Activated naive CD4-positive, alpha-beta T cell treated with anti-CD3 and anti-CD28 coated beads, Interleukin-2, amount 50 U/mL, for 72 hours (primary cell): ENCODE measurements at places on chromosomes 5 and 9. TPM values are rescaled to one million over a fixed set of nuclear protein-coding genes. Genes with fewer than 3 reads are reported as not detected.
A peak's percentile ranks its signal among the peaks of the same experiment; 100 is the strongest.

- no peak for DNase-seq
Measured at GRCh38 chr5:133712562-133712961, 100.2 kb upstream of the FSTL4 start.

ZNF189 gene
- 8.8 TPM for total RNA-seq

DNA sequence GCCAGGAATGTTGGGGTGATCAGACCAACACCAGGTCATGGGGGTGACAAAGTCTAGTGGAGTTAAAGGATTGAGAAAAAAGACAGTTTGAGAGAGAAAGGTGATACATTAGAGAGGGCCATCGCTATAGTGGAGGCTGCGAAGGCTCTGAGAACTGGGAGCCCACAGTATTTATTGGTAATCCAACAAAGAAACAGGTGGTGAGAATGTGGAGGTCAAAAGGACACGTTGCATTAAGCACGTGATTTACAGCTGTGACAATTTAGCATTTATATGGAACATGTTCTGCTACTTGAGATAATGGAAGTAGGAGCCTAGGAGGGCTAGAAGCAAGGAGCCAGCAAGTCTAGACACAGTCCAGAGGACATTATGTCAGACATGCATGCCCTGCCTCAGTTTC lies 2086.5 kb upstream of the C9orf72 start:
- DNase-seq: no peak

DNA sequence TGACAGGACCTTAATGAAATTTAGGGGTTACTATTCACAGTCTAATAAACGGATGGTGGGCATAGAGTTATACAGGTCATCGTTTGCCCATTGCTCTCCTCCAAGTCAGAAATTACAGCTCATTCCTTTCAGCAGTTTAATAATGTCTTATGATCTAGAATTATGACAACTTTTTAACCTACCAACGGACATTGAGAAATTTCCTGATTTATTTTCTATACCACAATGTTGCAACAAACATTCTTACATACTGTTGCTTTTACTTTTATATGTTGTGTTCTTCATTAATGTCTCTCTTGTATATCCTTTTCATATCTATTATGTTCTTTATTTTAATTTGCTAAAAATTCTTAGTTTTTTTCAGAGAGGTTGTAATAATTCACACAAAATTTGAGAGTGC lies 152.8 kb upstream of the PRLR start:
- DNase-seq: no peak

KCNN2 gene
- total RNA-seq: not detected

- DNase-seq: no peak
Measured at GRCh38 chr5:157205708-157206107, 25.1 kb downstream of the ITK start.

SLC1A3 gene
- not detected for total RNA-seq

DNA sequence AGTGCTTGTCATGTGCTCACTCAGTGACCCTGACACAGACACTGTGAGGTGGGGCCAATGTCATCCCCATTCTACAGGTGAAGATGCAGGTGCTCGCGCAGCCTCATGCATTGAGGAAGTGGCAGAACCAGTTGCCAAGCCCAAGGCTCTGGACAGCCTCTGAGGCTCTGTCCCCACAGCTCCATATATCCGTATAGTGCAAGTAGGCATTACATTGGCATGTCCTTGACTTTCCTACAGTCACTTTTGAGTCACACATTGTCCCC lies 58.8 kb upstream of the ANGPTL2 start:
- DNase-seq: no peak

ACSL6 gene
- 3.5 TPM for total RNA-seq

GARIN3 gene
- 0.46 TPM for total RNA-seq

DNA sequence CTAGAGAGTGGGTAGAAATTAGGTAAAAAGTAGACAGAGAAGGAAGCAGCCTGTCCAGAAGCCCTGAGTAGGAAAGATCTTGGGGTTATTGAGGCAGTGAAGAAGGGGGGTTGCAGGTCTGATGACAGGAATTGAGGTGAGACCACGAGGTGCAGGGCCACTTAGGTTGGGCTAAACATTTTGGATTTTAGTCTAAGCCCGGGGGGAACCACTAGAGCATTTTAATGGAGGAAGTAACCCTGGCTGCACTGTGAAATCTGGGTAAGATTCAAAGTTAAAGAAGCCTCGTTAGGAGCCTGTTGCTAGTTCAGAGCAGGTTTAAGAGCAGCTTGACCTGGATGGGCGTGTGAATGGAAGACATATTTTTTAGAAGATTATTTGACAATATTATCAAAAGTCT lies 38.3 kb downstream of the MAP3K1 start:
- DNase-seq: no peak

DNA sequence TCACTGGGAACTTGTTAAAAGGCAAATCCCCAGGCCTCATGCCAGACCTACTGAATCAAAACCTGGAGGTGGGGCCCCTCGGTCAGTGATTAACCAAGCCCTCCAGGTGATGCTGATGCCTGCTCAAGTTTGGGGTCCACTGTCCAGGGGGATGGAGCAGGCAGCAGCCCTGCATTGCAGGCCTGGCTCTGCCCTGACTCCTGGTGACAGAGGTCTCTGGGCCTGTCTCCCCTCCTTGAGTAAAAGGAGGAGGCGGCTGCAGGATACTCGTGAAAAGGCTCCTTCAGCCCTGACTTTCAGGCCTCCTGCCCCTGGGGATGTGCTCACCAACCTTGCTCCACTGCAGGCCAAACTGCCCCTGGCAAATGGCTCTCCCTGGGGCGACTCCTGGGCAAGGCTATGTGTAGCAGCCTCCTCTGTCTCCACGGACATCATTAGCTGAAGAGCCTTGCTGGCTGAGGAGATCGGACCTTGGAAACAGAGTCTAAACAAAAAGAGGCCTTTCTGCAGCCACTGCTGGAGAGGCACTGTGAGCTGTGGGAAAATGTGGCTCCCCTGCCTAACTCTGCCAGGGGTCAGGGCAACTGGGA lies 134.8 kb upstream of the ALDH1B1 start:
- DNase-seq: no peak

GRCh38 chr9:110257097-110257841 lies 962 bp upstream of the TXN start:
- DNase-seq: no peak

- DNase-seq: no peak
Measured at GRCh38 chr5:34957857-34958690, 28.7 kb downstream of the DNAJC21 start.

- DNase-seq: peak; percentile 25
Measured at GRCh38 chr5:143826951-143827444, 15.0 kb downstream of the HMHB1 start.

GRCh38 chr9:136847826-136848392 lies 1.3 kb upstream of the PHPT1 start:
- DNase-seq: no peak

GRCh38 chr9:29397148-29397547 lies 1823.9 kb upstream of the C9orf72 start:
- no peak for DNase-seq

DNA sequence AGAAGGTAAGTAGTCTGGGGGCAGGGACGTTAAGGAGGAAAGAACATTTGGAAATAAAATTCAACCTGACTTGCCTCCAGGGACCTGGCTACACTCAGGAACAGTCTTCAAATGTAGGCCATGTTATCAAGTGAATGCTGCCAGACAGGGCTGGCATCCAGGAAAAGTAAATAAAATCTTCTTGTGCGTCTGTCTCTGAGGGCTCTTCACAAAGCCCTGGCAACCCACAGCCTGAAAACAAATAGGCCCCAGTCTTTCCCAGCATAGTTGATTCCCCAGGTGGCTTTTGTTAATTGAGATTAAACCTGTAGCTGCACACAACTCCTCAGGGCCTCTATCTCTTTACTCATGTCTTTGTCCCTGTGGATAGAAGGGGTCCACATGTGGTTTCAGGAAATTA lies 55.4 kb downstream of the STK32A start:
- no peak for DNase-seq

SPATA31D4 gene
- not detected for total RNA-seq
